ENCODE measurements at places on chromosomes 13 and 19.
A peak's percentile ranks its signal among the peaks of the same experiment; 100 is the strongest.

DNA sequence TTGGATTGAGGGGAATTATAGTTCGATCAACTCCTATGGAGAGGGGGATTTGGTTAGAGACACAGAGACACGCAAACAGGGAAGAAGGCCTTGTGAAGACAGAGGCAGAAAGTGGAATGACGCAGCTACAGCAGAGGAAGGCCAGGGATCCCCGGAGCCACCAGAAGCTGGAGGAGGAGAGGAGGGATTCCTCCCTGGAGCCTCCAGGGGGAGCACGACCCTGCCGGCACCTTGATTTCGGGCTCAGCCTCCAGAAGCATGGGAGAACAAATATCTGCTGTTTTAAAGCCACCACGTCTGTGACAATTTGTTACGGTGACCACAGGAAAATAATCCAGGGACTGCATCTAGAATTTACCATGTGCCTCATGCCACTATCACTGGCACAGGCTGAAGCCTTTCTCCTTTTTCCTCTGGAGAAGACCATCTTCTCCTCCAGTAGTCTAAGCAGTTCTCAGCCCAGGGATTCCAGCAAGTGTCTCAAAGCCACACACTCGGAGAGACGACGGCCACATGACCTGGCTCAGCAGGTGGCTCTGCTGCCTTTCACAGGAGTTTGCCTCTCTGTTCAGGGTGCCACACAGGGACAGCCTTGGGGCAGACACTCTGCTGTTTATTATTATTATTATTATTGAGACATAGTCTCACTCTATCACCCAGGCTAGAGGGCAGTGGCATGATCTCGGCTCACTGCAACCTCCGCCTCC, 39.9 kb upstream of the CCNE1 start:
- no peak for DNase-seq

DNA sequence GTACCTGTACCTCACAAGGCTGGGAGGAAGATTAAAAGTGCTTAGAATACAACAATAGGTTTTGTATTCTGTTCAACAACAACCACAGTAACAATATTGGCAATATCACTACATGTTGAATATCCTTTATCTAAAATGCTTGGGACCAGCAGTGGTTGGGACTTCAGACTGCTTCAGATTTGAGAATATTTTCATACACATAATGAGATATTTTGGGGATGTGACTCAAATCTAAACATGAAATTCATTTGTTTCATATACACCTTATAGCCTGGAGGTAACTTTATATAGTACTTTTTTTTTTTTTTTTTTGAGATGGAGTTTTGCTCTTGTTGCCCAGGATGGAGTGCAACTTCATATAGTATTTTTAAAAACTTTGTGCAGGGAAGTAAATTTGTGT, 73.9 kb downstream of the USP12 start:
- DNase-seq, result no peak

DNA sequence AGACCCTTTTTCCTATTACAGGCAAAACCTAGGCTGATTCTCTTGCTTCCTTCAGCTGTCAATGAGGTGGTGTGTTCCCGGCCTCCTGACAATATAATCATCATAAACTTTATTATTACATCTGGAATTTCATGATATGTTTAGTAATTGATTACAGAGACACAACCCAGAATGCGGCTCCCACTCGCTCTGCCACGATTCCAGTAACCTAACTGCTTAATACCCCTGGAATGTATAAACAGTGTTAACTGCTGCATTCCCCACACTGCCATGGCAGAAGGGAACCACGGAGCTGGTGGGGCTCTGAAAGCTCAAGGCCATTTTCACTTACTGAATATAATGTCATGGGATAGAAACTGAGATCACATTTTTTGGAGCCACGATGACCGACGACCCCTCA, 17.1 kb downstream of the TSHZ3 start:
- no peak for DNase-seq

- no peak for DNase-seq
These were observed 372.0 kb downstream of the EFNB2 start for GRCh38 chr13:106163426-106163825.

DNA sequence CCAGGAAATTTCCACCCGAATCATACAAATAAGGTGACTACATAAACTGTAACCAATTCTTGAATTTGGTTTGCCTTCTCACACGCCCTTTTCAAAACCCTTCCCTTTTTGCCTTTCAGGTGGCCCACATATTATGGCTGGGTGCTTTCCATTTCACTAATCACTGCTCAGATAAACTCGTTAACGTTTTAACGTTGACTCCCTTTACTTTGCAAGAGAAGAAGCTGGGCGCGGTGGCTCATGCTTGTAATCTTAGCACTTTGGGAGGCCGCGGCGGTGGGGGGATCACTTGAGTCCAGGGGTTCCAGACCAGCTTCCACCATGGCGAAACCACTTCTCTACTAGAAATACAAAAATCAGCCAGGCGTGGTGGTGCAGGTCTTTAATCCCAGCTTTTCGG, 19.8 kb upstream of the ZNF91 start:
- no peak for DNase-seq

DNA sequence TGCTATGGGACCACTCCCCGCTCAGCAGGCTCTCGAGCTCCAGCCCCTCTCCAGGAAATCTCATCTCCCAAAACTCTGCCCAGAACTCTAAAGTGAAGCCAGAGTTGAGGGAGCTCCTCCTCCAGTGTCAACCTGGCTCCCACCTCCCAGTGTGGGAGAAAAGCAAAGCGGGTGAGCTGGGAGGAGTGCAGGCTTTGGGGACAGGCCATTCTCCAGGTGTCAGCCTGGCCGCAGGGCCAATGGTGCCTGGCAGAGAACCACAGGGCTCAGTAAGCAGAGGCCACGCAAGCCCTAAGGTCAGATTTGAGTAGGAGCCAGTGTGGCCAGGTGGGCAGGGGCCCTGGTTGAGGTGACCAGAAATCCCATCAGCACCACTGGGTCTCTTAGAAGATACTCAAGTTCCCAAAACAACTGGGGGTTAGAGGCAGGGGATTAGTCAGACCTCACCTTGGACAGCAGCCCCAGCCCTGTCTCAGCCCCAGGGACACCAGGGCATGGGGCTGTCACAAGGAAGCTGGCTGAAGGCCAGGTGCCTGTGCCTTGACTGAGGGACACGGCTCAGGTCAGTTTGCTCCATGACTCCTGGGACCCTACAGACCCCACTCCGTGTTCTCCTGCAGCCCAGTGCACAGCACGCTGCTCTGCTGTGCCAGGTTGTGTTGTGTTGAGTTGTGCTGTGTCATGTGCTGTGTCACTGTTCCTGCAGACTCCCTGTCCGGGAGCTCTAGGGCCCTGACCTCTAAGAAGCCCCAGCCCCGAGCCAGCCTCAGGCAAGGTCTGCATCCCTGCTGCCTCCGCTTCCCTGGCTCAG, 2.8 kb upstream of the ZNF181 start:
- DNase-seq, result no peak

DNA sequence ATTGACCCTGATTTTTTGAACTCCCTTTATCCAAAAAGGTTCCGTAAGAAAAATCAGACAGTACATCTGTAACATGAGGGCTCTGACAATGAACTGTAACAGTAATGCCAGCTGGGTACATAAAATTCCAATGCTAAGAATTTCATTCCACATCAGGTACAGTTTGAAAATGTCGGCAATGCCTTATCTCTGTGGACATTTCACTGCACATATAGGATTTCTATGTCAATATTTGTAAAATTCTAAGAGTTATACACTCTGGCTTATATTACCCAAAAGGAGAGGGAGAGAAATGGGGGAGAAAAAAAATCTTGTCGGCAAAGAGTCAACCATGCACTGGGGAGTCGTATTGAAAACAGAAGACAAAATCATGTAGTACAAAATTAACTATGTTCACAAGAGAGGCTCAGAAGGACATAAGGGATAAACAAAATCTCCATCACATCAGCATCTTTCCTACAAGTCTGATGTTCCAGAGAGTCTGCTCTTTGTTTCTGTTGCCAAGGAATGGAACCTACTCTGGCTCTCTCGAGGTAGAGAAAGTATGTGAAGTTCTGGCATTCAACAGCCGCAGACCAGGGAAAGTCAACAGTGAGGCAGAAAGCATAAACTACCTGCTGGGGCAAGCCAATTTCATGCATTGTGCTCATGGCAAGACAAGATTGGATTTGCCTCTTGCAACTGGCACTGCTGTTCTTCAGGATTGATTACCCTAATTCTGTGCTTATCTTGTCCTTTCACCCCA, 72.4 kb downstream of the STARD13 start:
- DNase-seq, result no peak

DNA sequence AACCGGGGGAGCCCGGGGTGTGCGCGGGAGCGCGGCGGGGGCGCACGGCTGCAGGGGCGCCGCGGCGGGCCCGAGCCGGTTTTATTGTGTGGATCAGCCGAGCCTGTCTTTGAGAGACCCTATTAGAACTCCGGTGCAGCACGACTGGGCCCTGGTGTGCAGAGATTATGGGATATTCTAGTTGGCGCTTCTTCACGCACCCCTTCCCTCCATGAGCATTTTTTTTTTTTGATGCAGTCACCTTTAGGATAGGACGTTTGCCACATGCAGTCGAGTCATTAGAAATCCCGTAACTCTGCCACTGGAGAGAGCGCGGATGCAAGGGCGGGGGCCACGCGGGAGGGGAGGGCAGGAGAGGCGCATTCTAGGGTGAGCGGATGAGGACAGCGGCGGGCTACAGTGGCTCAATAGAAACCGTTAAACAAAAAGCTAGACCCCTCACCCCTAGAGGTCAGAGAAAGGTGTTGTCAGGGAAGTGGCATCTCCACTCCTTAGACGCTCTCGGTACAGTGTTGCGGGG, 3.7 kb downstream of the FGF9 start:
- no peak for DNase-seq

GRCh38 chr13:39016787-39017186, 21.1 kb downstream of the PROSER1 start:
- DNase-seq, result no peak

DNA sequence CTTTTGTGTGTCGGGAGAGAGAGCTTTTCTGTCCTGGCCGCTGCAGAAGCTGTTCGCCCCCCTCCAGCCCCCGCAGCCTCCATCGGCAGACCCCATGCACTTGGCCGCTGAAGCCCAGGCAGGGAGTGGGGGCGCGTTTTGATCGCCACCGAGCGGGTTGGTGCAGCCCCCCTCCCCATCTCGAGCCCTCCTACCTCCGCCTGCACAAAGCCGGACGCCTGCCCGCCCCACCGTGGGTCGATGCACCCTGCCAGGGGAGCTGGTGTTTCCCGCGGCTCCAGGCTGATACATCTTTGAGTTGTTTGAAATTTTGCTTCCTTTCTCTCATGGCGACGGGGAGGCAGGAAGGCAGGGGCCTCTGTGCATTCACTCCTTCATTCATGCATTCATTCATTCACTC, 16.4 kb upstream of the ONECUT3 start:
- DNase-seq, result no peak

GRCh38 chr19:49469828-49470614, 4.0 kb upstream of the FLT3LG start:
- peak; percentile 73 for DNase-seq

GRCh38 chr13:68190818-68191217, 960.7 kb upstream of the PCDH9 start:
- no peak for DNase-seq

DNA sequence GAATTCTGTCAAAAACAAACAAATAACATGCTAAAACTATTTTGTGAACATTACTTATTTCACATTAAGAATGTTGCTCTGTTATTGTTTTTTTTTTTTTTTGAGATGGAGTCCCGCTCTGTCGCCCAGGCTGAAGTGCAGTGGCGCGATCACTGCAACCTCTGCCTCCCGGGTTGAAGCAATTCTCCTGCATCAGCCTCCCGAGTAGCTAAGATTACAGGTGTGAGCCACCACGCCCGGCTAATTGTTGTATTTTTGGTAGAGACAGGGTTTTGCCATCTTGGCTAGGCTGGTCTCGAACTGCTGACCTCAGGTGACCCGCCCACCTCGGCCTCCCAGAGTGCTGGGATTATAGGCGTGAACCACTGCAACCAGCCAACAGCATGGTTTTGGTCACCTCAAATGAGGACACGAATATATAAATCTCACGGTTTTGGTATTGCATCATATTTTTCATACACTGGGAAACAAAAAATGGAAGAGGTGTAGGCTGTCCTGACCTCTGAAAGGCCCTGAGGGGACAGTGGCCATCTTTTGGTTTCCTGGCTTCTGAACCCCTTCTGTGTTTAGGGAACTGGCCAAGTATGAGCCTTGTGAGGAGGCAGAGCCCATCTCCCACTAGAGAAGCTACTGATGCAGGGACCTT, 25.5 kb downstream of the GPR42 start:
- DNase-seq, result no peak

GRCh38 chr19:4260613-4261191, 13.8 kb downstream of the YJU2 start:
- DNase-seq, result no peak

All from stimulated activated CD8-positive, alpha-beta memory T cell treated with anti-CD3 and anti-CD28 coated beads, Interleukin-4, amount 100 ng/mL, for 4 hours (primary cell).